ENCODE measurements at places on chromosomes 7 and 10.

DNA sequence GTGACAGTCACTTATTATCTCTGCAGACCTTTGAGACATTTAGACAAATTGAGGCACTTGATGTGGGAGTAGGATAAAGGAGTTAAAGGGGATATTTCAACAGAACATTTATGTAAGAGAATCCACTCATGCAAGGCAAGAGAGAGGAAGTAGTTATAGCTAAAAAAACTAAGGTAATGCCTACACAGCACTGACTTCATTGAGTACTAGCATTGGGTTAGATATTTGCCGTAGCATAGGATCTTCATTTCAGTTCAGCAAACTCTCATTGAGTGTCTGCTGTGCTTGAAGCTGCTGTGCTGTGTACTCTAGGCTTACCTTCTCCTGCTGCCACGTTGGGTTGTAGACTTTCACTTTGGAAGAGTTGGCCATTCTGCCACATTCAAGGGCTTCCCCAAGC, 10.5 kb upstream of the ENTPD1 start:
- DNase-seq, result no peak

DNA sequence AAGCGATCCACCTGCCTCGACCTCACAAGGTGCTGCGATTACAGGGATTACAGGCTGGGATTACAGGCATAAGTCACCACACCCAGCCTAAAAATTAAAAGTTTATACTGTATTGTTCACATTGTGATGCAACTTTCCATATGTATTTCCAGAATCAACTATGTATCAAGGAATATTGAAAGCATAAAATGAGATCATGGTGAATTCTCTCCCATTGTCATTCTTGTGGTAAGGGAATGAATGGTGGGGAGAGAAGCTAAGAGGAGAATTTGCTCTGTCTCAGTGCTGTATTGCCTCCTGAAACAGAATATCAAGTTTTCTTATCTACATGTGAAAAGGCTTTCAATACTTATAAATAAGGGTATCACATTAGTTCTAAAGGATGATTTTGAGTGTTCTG, 81.7 kb downstream of the CD36 start:
- no peak for DNase-seq

DNA sequence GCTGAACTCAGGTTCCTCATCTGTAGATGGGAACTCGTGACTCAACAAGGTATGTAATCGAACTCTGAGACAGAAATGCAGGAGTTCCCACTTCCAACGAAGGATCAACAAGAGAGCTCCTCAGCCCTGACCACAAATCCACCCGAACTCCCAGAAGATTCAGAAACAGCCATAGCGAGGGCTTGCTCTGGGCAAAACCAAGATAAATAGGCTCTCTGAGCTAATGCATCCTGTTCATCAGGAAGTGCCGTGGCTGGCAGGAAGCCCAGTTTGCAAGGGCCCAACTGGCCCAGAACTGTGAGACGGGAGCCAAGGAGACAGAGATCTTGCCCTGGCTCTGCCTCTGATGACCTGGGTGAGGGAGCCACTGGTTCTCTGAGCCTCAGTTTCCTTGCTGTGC, 141.7 kb upstream of the PFKP start:
- peak; percentile 68 for DNase-seq

- no peak for DNase-seq
Measured at GRCh38 chr7:8353991-8354390, 79.4 kb upstream of the NXPH1 start.

Data from adrenal gland (tissue), 19 donors.